SJSA1 (cell line): ENCODE measurements at places on chromosomes 7 and 10. TPM values are rescaled to one million over a fixed set of nuclear protein-coding genes. Genes with fewer than 3 reads are reported as not detected.

GRCh38 chr10:103915796-103916195 is 2.2 kb downstream of the STN1 start:
- DNase-seq = no peak

Gene WDFY4
- total RNA-seq = 0.16 TPM in 1 of 2 replicates, not detected in the other

- DNase-seq = no peak
Measured at GRCh38 chr10:122308417-122309141, 37.5 kb downstream of the BTBD16 start.

DNA sequence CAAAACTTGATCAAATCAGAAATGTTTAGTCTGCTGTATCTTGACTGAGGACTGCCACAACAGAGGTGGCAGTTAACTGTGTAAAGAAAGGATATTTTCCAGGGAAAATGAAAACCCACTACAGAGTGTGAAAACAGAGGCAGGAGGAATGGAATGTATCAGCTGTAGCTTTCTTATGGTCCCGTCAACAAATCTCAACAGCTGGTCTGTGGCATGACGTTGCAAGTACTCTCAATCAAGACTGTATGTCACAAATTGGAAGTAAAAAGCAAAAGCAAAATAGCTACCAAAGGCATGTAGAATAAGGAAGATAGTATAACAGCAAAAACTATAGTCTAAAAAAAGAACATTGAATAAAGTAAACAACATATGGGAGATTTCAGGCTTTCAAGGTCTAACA is 123.5 kb downstream of the KMT2C start:
- DNase-seq = no peak

GRCh38 chr7:135920478-135920877 is 56.7 kb downstream of the MTPN start:
- DNase-seq = no peak

Gene MASTL
- total RNA-seq = 23.2 and 43.5 TPM in 2 replicates

DNA sequence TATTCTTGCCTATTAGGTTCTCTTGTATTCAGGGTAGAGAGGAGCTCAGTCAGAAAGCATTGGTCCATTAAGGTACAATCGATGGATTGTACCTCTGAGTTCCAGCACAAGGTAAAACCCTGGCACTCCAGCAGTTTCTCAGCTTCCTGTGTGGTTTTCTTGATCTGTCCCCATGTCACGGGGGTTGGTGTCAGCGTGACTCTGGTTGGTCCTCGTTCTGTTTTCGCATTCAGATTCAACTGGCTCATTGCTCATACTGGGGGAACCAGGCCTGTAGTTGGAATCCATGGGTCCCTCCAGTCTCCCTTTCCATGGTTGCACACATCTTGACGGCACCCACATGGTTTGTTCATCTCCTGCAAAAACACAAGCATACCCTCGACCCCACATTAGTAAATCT is 32.7 kb upstream of the RASGEF1A start:
- no peak for DNase-seq

Gene PRLHR
- total RNA-seq = not detected in 2 replicates

GRCh38 chr10:52486840-52487611 is 172.9 kb downstream of the DKK1 start:
- DNase-seq = peak; percentile 64

DNA sequence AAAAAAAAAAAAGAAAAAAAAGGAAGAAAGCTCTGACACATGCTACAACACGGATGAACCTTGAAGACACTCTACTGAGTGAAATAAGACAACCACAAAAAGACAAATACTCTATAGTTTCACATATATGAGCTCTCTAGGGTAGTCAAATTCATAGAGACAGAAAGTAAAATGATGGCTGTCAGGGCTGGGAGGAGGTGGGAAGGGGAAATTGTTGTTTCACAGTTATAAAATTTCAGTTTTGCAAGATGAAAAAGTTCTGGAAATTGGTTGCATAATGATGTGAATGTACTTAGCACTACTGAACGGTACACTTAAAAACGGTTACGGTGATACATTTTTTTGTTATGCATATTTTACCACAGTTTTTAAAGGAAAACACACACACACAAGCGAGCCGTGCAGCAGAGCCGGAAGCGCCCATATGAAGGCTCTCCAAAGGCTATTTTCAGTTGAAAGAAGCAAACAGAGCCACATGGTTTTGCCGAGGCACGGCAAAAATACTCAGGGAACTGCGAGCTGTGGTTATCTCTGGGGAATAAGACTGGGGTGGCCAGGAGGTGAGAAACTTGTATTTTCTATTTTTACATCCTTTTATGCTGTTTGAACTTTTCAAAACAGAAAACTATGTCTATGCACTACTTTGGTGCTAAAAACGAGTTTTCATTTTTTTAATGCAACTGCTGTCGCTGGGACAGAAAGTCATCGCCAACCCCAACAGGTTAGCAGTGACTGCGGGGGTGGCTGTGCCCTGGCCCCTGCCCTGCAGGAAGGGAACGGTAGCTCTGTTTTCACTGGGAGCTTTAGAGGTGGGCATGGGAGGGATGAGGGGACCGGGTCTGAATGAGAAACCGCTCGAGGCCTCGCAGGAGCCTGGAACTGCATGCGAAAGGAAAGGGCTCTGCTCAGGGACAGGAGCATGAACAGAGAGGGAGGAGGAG is 132.9 kb downstream of the OAT start:
- DNase-seq = no peak

DNA sequence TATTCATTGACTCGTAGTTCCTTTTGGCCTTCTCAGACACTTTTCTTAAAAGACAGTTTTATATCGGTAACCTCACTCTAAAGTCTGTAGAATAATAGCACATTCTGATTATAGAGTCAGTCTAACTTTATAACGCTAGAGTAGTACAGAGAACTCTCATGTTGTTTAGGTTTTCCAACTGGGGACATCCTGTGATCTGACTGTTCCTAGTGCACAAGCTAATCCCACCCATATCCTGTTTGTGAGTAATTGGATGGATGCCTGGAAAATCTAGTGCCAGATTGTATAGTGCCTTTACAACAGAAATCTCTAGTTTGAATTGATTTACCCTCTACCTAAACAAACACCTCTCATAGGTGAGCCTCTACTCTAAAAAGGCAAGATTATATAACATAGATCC is 107.4 kb downstream of the ZEB1 start:
- no peak for DNase-seq

DNA sequence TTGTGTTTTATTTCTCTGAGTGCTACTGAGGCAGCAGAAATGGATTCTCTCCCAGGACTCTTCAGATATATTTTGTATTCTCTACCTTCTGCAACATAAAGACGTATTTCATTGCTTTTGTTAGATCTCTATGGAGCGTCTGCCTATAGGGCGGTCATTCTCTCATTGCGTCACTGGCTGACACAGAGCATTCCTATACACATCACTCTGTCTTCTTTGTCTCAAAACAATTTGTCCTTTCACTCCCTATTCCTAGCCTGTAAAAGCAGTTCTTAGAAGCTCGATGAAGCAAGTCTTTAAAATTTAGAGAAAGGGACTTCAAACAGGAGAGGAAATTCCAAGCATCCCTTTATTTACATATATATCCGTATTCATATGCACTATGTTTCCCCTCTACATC is 120.6 kb downstream of the CPED1 start:
- no peak for DNase-seq

- DNase-seq = no peak
Measured at GRCh38 chr10:89523274-89523673, 12.1 kb downstream of the SLC16A12 start.

Gene FAM237B
- total RNA-seq = not detected in 2 replicates

GRCh38 chr7:135522509-135522908 is 12.6 kb upstream of the CNOT4 start:
- no peak for DNase-seq

DNA sequence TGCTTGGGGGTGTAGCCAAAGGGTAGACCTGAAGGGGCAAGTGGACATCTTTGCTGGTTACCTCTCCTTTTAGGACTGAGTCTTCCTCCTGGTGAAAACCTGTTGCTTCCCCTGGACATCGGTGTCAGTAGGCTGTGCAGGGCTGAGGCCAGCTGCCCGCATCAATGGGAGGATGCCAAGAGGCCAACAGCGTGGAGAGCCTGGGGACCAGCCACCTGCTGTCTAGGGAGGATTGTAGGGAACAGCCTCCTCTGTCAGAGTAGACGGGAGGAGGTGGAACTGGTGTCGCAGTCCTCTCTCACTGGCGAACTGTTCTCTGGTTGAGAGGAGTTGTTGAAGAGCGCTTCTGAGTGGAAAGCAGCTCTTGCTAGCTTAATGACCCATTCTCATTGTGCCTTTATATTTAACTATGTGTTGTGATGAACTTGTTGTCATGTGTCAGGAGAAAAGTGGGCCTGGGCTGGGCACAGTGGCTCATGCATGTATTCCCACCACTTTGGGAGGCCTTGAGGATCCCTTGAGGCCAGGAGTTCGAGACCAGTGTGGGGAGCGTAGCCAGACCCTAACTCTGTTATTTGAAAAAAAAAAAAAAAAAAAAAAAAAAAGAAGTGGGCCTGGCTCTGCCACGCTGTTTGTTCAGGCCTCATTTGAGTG is 1.8 kb downstream of the SUFU start:
- DNase-seq = no peak

DNA sequence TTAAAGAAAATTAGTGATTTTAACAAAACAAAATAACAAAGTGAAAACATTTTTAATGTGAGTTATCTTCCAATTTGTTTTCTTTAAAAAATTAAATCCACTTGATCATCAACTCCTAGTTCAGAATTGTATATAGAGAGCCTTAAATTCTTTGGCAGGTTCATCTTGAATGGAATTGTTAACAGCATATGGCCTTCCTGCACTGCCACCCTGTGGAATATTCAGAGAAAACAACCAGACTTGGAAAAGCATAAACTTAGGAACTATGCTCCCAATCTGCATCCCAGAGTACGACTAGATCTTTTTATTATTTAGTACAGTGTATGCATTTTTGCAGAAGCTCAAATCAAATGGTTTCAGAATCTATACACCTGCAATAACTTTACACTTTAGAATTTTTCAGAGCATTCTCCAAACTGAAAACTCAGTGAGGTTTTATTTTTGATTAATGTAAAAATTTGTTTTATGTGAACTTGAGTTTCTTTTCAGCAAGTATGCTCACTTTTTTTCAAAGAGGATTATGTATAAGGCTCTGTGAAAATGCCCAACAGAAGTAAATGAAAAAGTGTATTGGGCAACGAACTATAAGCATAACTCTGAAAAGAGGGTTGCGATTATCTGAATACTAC is 44.9 kb upstream of the ANK3 start:
- DNase-seq = peak; percentile 22

- DNase-seq = peak; percentile 88
Measured at GRCh38 chr10:17062955-17063484, 66.6 kb downstream of the CUBN start.

- no peak for DNase-seq
Measured at GRCh38 chr10:129441372-129442009, 25.6 kb upstream of the MGMT start.

Gene ANKRD26
- 7.4 and 14.3 TPM in 2 replicates for total RNA-seq

DNA sequence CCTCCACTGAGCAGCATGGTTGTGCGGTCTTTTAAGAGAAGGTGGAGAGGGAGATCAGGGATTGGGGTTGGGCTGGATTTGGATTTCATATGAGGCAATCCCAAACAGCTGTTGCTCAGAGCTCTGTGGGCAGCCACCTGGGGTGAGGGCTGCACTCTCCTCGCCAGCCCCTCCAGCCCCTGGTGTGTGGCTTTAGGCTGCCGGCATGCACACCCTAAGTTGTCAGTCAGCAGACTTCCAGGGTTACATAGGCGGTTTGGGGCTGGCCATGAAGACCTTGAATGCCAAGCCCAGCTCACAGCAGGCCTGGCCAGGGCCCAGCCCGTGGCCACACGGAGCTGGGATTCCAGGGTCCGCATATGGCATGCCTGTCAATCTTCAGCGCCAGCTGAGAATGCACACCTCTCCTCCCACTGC is 54.8 kb downstream of the ZMIZ1 start:
- no peak for DNase-seq

DNA sequence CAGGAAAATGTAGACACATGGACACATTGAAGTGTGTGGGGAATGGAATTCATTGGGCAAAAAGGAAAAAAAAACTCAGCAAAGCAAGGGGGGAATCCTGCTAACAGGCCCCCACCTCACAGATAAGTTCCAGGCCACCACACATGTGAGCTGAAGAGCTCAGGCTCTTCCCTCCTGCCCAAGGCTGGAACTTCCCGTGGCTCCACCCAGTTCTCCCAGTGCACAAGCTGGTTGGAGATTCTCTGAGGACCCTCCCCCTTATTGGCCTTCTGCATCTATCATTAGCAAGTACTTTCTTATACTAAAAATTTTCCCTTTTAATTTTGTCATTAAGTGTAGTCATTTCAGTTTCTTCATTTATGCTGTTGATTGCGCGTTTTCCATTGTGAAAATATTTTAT is 190.8 kb downstream of the CCSER2 start:
- no peak for DNase-seq

DNA sequence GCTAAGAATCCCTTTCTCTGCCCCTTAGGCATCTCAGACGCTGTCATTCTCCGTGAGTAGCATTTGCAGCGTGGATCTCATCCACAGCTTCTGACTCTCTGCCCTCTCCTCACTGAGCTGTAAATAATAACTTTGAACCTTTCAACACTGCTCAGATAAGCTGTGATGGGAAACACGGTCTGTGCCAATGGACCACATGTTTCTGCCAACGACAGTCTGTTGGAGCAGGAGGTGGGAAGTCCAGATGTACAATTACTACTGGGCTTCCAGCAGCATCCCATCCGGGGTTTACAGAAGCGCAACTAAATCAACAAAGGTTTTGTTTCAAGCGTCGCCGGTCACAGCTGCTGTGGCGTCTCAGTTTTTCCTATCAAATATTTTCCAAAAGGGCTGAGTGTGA is 1110.6 kb downstream of the TYW1 start:
- DNase-seq = no peak

GRCh38 chr7:30842542-30843451 is 68.9 kb upstream of the AQP1 start:
- peak; percentile 24 for DNase-seq

Gene STEAP1
- total RNA-seq = 8.3 and 14.2 TPM in 2 replicates

- DNase-seq = no peak
Measured at GRCh38 chr7:88523645-88524044, 217.0 kb upstream of the STEAP4 start.

Gene MAGI2
- total RNA-seq = 0.78 and 0.82 TPM in 2 replicates

DNA sequence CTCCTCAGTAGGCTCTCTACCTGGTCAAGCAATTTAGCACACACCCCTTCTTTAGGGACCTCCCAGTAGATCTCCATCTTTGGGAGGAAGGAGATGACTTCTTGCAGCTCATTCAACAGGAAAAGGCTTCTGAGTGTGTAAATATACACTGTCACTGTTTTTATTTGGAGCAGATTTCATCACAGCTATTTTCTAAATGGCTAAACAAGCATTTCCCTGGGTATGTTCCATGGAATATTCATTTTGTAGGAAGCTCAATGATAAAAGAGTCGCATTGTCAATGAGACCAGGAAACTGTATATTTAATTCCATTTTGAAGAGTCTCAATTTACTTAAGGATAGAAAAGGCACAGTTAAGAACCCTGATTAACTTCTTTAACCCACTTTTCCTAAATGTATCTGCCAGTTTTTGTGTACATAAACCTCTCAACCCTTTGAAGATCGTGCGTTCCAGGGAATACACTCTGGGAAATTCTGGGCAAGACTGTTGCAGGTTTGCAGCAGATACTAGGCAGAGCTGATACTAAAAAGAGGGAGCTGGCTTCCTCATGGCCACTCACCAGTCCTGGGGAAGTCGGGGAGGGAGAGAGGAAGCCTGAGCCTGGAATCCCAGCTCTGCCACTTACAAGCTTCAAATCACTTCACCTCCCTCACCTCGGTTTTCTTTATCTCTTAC is 10.1 kb downstream of the LGI1 start:
- no peak for DNase-seq
